ENCODE measurements at places on chromosomes 11 and 22. TPM values are rescaled to one million over a fixed set of nuclear protein-coding genes. Genes with fewer than 3 reads are reported as not detected.

The OR5A1 gene
- not detected for total RNA-seq

The TIMP3 gene
- total RNA-seq = 0.73 TPM

The TMEM9B gene
- total RNA-seq = 14.0 TPM

DNA sequence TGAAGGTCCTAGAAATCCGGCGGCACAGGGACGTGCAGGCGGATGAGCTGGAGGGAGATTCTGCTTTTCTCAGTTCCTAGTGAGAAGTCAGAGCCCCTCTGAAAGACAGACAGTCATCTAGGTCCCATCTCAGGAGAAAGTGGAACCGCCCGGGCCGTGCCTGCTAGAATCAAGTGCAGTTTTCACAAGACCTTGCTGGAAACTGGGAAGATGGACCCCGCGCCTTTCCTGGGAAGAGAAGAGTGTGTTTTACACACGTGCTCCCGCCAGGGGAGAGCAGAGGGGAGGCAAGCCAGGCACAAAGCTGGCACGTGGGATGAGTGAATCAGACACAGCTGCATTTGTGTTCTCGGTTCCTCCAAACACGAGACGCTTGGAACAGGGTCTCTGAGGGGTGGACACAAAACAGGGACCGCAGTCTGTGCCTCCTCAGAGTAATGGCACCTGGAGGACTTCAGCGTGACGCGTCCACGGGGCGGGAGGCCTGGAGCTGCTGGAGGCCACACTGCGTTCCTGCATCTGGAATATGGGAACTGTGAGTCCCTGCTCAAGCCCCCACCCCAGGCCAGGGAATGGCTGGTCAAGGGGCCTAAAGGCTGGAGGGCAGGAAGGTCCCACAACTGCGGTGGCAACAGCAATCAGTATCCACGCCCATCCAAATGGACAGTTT, 218.3 kb downstream of the BRD1 start:
- DNase-seq = no peak

DNA sequence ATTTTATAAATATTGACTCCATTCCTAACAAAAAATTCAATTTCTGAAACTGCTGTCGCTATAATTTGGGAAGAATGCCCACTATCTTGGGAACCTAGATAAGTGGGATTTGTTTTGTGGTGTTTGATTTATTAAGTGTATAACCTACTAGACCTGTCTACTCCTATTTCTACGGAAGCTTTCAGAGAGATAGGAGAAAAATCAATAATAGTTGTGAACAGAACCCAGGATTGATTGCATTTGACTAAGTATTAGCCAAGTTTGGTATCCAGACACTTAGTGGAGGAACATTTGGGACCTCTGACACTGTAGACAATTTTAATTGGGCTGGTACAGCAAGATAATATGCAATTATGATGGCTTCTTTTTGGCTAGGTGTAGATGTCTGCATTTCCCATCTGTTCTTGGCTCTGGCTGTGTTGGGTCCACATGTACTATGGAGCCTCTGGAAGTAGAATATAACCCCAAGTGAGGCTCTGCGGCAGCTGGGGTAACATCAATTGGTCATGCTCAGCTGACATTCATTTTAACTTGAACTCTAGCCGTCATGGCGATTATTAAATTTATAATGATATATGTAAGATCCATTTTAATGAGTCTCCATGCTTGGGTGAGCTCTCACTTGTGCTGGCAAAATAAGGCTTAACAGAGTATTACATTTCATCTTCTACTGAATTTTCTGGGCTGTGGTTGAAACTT, 111.5 kb upstream of the E2F8 start:
- DNase-seq = no peak

- DNase-seq = no peak
These were observed 150.0 kb downstream of the OPCML start for GRCh38 chr11:133382131-133382812.

DNA sequence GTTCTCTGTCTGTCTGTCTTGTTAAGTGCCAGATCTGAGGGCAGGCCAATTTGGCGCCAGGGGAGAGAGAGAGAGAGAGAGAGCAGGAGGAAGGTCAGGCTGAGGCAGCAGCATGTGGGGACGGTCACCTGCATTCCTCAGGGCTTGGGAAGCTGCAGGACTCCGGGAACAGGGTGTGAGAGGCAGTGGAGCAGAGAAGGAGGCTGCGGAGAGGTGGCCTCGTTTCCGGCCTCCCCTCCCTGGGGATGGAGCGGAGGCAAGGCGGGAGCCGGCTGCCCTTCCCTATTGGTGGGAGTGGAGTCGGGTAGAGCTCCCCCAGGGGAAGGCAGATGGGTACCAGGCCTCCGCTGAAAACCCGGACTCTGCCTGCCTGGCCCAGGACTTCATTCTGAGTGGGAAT, 9.7 kb downstream of the CLMP start:
- no peak for DNase-seq

The CENPM gene
- 37.4 TPM for total RNA-seq

GRCh38 chr11:1953489-1954266, 6.5 kb downstream of the MRPL23 start:
- DNase-seq = no peak

DNA sequence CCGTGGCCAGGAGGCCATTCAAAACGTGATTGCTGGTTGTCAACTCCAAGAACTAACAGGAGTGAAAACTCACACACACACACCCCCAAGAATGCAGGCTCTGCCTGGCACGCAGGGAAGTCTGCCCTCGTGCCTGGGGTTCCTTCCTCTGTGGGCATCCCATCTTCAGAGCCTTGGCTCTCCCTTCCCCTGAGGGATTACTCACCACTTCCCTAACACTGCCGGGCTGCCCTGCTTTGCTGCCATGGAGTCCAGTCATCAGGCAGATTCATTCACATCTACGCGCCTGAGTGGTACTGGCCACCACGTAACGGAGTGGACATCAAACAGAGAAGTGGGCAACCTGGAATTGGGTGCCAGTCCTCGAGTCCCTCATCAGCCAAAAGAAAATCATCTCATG, 120.7 kb upstream of the TMEM45B start:
- no peak for DNase-seq

The DEAF1 gene
- 64.2 TPM for total RNA-seq

The TXNRD2 gene
- total RNA-seq = 78.2 TPM

The NPAS4 gene
- not detected for total RNA-seq

- DNase-seq = no peak
These were observed 27.5 kb upstream of the P4HA3 start for GRCh38 chr11:74338963-74339362.

Measured in K562 (cell line).